A549 (cell line): ENCODE measurements at places on chromosomes 7 and 10.

- DNase-seq: no peak
Measured at GRCh38 chr10:69819716-69820506, 18.2 kb downstream of the COL13A1 start.

GRCh38 chr7:151123158-151123821 lies 37.0 kb downstream of the AGAP3 start:
- no peak for DNase-seq

DNA sequence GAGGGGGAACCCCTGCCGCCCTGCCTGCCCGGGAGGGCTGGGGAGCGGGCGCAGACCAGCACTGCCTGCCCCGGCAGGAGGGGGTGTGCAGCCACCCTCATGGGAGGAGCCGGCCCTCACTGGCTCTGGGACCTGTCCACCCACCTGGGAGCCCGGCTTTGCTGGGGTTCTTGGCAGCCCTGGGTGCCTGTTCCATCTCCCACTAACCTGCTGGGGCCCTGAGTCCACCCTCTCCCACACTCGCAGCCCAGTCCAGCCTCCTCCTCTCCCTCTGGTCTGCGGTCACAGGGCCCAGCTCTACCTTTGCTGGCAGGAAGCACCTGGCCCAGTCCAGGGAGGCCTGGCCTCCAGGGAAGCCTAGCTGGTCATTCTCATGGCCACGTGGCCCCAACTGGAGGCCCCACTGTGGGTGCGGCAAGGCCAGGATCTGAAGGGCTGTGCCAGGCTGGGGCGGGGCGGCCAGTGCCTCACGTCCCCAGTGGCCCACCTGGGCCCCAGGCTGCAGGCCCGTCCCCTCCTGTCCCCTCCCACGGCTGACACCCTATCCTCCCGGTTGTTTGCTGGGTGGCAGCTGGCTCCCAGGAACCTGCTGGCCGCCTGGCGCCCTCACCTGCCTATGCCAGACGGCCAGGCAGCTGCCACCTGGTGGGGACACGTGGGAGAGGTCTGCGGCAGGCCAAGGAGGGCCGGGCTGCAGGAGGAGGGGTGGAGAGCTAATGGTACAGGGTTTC lies at the start of gene TMEM184A:
TMEM184A (minus strand) TSS at position 393 of the 731 bp plus-strand sequence. CDS start 721 bp downstream, outside the sequence.
- peak; percentile 90 for DNase-seq

GRCh38 chr7:141649865-141650634 lies 51.9 kb downstream of the DENND11 start:
- DNase-seq: peak; percentile 58

DNA sequence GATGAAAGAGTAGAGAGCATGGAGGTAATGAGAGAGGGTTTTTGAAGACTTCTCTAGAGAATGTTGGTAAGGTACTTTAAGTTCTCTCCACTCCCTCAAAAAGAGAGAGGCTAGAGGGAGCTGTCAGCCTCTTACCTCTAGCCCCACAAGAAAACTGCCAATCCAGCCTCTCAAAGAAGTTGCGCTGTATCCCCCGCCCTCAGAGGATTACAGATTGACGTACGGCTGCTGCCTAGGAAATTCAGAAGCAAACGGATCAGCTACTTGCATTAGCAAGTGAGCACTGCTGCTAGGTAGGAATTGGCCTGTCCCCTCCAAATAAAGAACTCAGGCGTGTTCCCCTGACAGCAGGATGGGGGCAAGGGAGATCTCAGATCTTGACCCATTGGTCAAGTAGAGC lies 34.2 kb downstream of the TYW1B start:
- no peak for DNase-seq

GRCh38 chr7:7707246-7707645 lies 11.2 kb downstream of the RPA3 start:
- no peak for DNase-seq

GRCh38 chr7:43791-44540 lies 148.4 kb upstream of the FAM20C start:
- DNase-seq: no peak

- DNase-seq: peak; percentile 40
Measured at GRCh38 chr7:80453699-80454340, 58.0 kb downstream of the GNAT3 start.

- DNase-seq: no peak
Measured at GRCh38 chr7:80412842-80413241, 99.0 kb downstream of the GNAT3 start.

- no peak for DNase-seq
Measured at GRCh38 chr10:111725050-111725449, 458.5 kb downstream of the GPAM start.

DNA sequence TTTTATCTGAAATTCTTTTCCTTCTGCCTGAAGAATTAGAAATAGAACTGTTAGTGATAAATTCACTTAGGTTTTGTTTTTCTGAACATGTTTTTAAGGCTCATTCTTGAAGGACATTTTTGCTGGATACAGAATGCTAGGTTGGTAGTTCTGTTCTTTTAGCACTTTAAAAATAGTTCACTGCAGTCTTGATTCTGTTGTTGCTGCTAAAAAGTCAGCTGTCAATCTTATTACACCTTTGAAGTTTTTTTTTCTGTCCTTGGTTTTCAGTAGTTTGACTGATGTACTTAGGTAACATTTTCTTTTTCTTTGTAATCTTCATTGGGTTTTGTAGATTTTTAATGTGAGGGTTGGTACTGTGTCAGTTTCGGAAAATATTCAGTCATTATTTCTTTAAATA lies 48.7 kb downstream of the C1GALT1 start:
- no peak for DNase-seq

DNA sequence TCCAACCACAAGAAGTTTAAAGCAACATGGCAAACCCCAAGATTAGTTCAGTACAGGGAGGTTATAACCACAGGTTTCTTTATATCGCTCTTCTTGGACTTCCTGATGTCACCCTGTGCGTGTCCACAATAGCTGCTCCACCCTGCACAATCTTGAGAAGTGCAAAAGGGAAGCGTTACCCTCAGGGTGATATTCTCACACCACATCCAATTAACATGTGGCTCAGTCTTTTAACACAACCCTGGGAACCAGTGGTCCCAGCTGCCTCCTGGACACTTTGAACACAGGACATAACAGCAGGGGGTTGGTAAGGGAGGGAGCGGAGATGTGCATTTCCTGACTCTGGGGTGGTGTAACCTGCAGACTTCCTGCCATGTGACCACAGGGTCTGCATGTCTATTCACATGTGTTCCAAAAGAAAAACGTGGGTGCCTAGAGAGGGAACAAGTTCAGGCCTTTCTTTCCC lies 64.6 kb downstream of the GSAP start:
- no peak for DNase-seq

DNA sequence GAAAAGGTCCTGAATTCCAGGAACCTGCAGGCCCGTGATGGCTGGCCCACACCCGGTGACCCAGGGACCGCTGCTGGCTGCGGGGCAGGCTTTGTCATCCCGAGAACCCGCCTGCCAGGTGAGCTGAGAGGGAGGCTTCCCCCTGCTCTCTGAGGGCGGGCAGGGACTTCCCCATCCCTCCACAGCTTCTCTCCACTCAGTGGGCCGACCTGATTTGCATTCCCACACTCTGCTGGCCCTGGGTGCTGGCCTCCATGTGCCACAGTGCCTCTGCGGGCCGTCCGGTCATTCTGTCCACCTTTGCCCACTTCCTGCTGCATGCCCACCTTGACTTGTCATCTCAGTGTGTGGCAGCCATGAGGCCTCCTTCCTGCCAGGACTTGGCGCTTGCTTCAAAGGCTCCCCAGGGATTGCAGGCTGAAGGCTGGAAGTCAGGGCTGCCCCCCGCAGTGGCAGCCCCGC lies 35.3 kb downstream of the PALD1 start:
- DNase-seq: no peak

DNA sequence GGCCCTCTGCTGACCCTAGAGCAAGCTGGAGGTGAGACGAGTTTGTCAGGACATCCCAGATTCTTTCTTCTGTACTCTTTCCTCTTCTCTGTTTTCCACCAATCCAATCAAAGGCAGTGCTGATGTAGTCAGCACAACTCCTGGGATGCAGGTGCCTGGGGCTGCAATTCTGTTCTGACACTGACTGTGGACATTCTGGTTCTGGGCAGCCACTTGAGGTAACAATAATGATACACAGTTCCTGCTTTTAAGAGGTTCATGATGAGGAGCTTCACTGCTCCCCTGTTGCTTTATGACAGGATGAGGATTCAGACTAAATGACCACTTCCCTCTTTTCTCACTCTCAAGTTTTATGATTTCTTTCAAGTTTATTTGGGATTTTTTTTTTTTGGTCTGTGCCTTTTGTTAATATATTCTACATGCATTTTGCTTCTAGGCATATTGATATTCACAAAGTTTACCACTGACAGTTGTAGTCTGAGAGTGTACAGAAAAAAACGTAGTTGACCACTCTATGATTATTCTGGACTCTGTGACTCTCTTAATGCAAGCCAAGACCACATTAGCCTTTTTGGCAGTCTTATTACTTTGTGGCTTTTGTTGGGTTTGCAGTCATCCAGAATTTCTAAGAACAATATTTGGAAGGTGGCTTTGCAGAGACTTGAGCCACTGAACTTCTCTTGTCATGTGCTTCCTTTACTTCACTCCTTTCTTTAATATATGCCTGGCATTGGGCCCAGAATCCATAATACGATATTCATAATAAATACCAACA lies 247.6 kb downstream of the AUTS2 start:
- no peak for DNase-seq

GRCh38 chr10:21536874-21537273 lies 2.8 kb downstream of the MLLT10 start:
- no peak for DNase-seq

- no peak for DNase-seq
Measured at GRCh38 chr7:44368455-44368854, 43.1 kb upstream of the CAMK2B start.

DNA sequence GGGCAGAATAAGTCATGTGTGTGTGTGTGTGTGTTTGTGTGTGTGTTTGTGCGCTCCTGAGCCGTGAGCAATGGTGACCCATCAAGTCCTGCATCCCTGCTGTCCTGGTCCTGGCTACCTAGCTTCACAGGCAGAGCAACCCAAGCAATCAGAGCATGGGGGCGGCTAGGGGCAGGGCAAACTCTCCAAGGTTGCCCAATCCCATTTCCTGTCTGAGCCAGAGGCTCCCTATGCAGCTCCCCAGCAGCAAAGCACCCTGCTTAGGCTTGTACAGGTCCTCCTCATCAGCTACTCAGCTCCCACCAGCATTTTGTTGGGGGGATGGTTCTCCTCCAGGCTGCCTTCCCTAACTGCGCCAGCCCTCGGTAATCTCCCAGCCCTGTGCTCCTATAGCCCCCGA lies 31.1 kb upstream of the CRHR2 start:
- DNase-seq: no peak

- DNase-seq: no peak
Measured at GRCh38 chr7:24406789-24407299, 122.9 kb downstream of the NPY start.

DNA sequence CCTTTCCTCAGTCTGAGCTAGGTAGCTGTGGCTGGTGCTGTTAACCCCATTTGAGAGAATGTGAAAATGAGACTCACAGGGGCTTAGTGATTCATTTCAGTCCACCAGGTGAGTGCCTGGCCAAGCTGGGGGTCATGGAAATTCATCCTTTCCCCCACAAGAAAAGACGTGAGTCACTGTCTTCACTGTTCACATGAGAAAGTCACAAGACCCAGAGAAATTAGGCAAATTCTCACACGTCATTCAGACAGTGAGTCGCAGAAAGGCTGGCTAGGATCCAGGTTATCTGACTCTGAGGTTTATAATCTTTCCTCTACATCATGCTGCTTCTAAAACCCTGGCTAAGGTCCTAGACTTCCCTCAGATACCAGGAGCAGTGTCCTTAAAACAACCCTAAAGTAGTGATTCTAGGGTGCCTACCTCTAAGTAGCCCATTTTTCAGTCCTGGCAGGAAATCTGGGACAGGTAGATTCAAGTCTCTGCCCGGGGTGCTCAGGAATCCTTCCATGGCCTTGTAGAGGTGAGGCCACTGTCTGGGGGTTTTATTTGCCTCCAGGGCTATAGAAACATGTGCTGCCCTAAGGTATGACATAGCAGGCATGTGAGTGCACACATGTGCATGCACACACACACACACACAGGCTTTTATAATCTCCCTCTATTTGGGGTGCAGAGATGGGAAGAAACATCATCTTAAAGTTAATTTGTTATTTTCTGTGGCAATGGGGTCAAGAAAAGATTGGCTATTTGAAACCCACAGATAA lies 427.9 kb upstream of the CELF2 start:
- no peak for DNase-seq

- DNase-seq: peak; percentile 24
Measured at GRCh38 chr10:17249820-17250219, 21.8 kb downstream of the VIM start.

DNA sequence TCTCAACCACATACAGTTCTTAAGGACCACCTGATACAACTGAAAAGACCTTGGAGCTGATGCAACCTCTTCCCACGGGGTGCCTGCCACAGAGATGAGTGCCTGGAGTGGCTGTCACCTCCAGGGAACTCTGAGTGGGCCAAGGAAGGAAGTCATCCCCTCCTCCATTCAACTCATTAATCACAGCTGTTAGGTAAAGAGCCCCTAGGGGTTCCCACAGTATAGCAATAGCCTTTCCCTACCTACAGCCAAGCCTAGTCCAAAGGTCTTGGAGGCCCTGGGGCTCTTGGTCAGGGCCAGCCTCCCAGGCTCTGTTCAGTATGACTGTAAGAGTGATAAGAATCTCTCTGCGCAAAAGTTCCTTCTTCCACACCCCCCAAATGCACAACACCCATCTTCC lies 70.4 kb upstream of the NFE2L3 start:
- no peak for DNase-seq

- peak; percentile 16 for DNase-seq
Measured at GRCh38 chr10:122494833-122495232, 33.5 kb downstream of the HTRA1 start.

DNA sequence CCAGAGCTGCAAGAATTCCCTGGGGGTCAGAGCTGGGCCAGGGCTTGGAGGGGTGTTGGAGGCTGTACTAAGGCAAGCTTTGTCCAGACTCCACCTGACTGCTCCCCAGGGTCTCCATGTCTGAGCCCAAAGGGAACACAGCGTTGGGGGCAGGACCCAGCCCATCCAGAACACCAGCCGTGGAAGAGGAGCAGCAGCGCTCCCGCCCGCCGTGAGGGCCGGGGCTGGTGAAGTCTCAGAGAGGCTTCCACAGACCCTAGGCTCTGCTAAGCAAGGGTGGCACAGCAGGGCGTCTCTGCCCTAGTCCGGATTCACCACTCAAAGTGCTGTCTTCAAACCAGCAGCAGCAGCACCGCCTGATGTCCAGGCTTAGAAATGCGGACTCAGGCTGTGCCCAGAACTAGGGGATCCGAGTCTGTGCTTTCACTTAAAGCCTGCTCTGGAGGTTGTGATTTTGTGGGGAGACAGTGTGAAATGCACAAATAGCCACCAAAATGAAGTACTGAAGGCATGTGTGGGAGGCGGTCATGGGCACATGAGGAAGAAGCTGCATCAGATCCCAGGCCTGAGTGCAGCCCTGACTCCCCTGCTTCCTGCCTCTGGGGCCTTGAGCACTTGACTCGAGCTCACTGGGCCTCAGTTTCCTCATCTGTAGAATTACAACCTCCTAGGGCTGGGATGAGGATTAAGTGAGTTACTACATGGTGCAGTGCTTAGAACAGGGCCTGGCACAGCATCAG lies 16.6 kb upstream of the AQP1 start:
- DNase-seq: no peak

- peak; percentile 81 for DNase-seq
Measured at GRCh38 chr10:132516771-132517725, 20.5 kb upstream of the INPP5A start.
